ENCODE measurements at places on chromosomes 11 and 22.

GRCh38 chr11:32447252-32447651, 11.9 kb upstream of the WT1 start:
- H3K27me3 ChIP-seq = no peaks in the 10 kb centered on the region
- no peak for DNase-seq
- H3K27ac ChIP-seq = no peak overlapping the region
- H3K4me1 ChIP-seq = no peaks in the 10 kb centered on the region
- H3K36me3 ChIP-seq = no peaks in the 10 kb centered on the region

DNA sequence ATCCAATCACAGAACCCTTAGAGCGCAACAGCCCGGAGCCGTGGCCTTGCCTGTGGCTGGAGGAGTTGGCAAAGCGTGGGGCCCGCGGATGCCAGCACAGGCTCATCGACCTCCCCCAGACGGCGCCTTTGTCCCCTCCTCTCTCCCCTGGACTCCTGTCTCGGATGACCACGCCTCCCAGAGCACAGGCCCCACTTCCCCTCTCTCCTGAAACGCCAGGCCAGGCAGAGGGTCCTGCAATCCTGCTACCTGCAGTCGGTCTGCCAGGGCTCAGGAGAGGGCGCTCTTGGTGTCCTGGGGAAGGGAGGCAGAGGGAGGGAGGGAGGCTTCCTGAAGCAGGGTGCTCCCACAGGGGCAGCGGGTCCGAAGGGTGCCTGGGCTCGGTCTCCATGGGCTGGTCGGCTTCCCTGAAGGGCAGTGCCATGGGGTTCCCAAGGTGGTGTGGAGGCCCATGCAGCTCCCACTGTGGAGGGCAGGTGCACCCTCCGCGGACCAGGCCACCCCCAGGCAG, 16.6 kb upstream of the TTLL12 start:
- H3K4me1 ChIP-seq = no peaks in the 10 kb centered on the region
- no peak overlapping the region for H3K27ac ChIP-seq
- no peaks in the 10 kb centered on the region for H3K36me3 ChIP-seq
- H3K4me3 ChIP-seq = no peak overlapping the region

- DNase-seq = no peak
- no peaks in the 10 kb centered on the region for H3K27me3 ChIP-seq
- no peaks in the 10 kb centered on the region for H3K36me3 ChIP-seq
- H3K4me1 ChIP-seq = no peaks in the 10 kb centered on the region
These were observed 1598.1 kb downstream of the FAM181B start for GRCh38 chr11:81135570-81135969.

GRCh38 chr11:104649002-104649401, 249.3 kb downstream of the CASP12 start:
- H3K27me3 ChIP-seq = no peaks in the 10 kb centered on the region
- H3K36me3 ChIP-seq = no peaks in the 10 kb centered on the region
- H3K27ac ChIP-seq = no peak overlapping the region
- H3K4me1 ChIP-seq = no peaks in the 10 kb centered on the region
- no peak overlapping the region for H3K4me3 ChIP-seq

DNA sequence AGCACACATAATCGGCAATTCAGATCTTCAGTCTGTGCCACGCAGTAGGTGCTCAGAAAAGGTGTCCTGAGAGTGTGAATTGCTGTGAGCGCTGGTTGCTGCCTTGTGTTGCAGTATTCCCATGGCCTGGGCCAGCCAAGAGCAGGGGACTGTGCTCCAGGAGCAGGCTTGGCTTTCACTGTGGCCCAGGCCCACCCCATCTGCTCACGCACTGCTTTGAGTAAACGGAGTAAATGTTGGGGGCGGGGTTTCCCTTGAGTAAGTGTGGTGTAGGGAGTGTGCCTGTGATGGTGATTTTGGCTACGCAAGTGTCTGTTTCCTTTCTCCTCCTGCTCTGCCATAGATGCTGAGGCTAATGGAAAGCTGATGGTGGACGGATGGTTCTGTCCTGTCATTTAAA, 2.3 kb downstream of the CTTN start:
- H3K4me1 ChIP-seq = peaks cover 26% of the 10 kb centered on the region
- H3K27me3 ChIP-seq = no peaks in the 10 kb centered on the region
- H3K27ac ChIP-seq = peak overlapping the region; percentile 88
- H3K4me3 ChIP-seq = no peak overlapping the region
- DNase-seq = no peak

- peaks cover 27% of the 10 kb centered on the region for H3K4me1 ChIP-seq
- no peak overlapping the region for H3K4me3 ChIP-seq
- DNase-seq = no peak
- no peak overlapping the region for H3K27ac ChIP-seq
- no peaks in the 10 kb centered on the region for H3K36me3 ChIP-seq
These were observed 476.3 kb upstream of the CADM1 start for GRCh38 chr11:115980337-115981103.

GRCh38 chr11:77309401-77310085, 8.1 kb upstream of the GDPD4 start:
- no peaks in the 10 kb centered on the region for H3K4me1 ChIP-seq
- no peak overlapping the region for H3K27ac ChIP-seq
- H3K27me3 ChIP-seq = no peaks in the 10 kb centered on the region

DNA sequence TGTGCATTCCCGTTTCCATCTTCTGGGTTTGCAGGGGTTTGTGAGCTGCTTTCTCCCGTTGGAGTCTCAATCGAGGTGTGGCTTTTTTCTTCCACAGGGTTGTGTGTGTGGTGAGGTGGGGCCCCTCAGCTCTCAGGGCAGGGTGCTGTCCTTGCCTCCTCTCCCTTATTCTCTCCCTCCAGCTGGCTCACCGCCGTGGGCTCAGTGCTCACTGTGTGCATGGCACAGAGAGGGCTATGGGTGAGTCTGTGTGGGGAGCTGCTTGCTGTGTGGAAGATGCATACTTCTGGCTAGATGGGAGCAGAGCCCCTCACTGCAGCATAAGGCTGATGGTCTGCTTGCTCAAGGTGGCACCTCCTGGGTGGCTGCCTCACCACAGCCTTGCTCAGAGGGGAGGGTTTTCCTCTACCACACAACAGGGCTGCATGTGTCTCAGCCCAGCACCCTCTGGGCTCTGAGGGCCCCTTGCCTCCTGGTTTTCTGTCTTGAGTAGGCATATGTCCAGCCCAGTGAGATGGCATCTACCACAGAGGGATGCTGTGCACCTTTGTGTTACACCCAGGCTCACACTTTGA, 203.1 kb upstream of the B3GAT1 start:
- no peak for DNase-seq
- H3K27me3 ChIP-seq = no peaks in the 10 kb centered on the region
- H3K4me1 ChIP-seq = no peaks in the 10 kb centered on the region
- no peak overlapping the region for H3K27ac ChIP-seq
- H3K4me3 ChIP-seq = no peak overlapping the region
- no peaks in the 10 kb centered on the region for H3K36me3 ChIP-seq

DNA sequence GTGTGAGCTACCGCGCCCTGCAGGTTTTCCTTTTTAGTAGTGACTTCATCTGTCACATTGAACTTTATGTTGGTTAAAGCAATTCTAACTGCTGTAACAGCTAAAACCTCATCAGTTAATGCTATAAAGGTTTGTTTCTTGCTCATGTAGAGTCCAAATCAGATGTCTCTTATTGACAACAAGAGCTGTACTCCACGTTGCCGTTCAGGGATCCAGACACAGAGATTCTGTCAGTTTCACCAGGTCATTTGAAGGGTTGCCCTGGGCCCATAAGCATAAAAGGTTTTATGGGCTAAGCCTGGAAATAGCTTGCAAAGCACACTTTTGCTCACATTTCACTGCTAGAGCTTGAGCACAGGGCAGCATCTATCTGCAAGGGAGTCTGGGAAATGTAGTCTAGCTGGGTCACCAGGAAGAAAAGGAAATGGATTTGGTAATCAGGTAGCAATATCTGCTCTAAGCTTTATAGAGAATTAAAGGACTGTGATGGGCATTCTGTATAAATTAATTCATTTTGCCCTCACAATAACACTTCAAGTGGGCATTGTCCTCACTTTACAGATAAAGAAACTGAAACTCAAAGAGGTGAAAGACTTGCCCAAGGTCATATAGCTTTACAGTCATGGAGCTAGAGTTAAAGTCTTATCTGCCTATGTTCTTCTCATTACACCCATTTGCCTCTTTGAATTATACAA, 25.2 kb upstream of the PTPRJ start:
- H3K4me3 ChIP-seq = no peak overlapping the region
- no peaks in the 10 kb centered on the region for H3K36me3 ChIP-seq
- no peaks in the 10 kb centered on the region for H3K4me1 ChIP-seq
- H3K27me3 ChIP-seq = no peaks in the 10 kb centered on the region

- peaks cover 15% of the 10 kb centered on the region for H3K36me3 ChIP-seq
- peaks cover 72% of the 10 kb centered on the region for H3K4me1 ChIP-seq
- peak overlapping the region; percentile 12 for H3K4me3 ChIP-seq
- H3K27ac ChIP-seq = peak overlapping the region; percentile 80
These were observed 40.5 kb downstream of the DUSP8 start for GRCh38 chr11:1531449-1532013.

- H3K36me3 ChIP-seq = peaks cover 57% of the 10 kb centered on the region
These were observed 69.3 kb downstream of the CEP164 start for GRCh38 chr11:117396970-117397369.

- peaks cover 4% of the 10 kb centered on the region for H3K27me3 ChIP-seq
- no peaks in the 10 kb centered on the region for H3K36me3 ChIP-seq
- no peak for DNase-seq
- H3K4me3 ChIP-seq = no peak overlapping the region
These were observed 39.0 kb downstream of the SLC22A12 start for GRCh38 chr11:64629796-64630562.

DNA sequence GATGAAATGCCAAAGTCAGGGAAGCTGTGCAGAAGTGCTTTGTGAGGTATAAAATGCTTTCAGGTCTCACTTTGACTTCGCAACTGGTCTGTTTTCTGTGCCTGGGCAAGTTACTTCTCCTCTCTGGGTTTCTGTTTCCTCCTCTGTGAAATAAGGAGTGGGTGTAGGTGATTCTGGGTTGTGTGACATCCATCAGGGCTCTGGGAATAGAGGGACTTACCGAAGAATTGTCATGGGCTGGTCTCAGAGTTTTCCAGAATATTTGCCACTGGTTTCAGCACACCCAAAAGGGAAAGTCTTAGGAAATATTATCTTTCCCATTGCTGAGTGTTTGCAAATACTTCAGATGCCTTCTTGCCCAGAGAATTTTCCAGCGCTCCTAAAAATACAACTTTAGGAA, 118.4 kb downstream of the KIAA1671 start:
- H3K27me3 ChIP-seq = no peaks in the 10 kb centered on the region
- no peaks in the 10 kb centered on the region for H3K36me3 ChIP-seq
- no peaks in the 10 kb centered on the region for H3K4me1 ChIP-seq
- no peak overlapping the region for H3K27ac ChIP-seq
- no peak for DNase-seq

GRCh38 chr22:48018346-48018745, 1255.9 kb downstream of the TBC1D22A start:
- no peaks in the 10 kb centered on the region for H3K4me1 ChIP-seq
- no peaks in the 10 kb centered on the region for H3K27me3 ChIP-seq
- H3K27ac ChIP-seq = no peak overlapping the region
- H3K36me3 ChIP-seq = no peaks in the 10 kb centered on the region
- DNase-seq = no peak

- peaks cover 20% of the 10 kb centered on the region for H3K36me3 ChIP-seq
- H3K27me3 ChIP-seq = no peaks in the 10 kb centered on the region
- no peak overlapping the region for H3K27ac ChIP-seq
- H3K4me1 ChIP-seq = peaks cover 3% of the 10 kb centered on the region
These were observed 38.8 kb downstream of the CLDN25 start for GRCh38 chr11:113818426-113818825.

GRCh38 chr22:35622191-35622913, 5.2 kb upstream of the MB start:
- H3K4me1 ChIP-seq = peaks cover 8% of the 10 kb centered on the region
- no peaks in the 10 kb centered on the region for H3K36me3 ChIP-seq
- H3K27ac ChIP-seq = peak overlapping the region; percentile 85
- DNase-seq = peak; percentile 80
- no peaks in the 10 kb centered on the region for H3K27me3 ChIP-seq

DNA sequence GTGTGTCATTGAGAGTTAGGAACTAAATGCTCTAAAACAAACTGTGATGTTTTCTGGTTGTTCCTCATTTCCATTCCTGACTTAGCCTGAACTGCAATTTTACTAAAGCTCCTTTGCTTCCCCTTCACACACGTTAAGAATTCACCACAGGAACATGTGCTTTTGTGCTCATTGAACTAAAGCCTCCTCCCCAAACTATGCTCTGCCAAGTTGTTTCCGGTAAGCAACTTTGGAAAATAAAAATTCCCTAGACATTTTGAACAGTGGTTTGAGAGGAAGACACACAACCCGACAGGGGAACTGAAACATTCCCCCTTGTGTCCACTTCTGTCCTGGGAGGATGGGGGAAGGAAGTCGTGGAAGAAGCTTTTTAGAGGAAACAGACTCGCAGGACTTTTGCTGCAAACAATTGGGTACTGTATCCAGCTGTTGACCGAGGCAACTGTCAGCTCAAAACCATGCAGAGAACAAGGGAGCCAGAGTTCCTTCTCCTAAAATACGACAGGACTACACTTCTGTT, 66.9 kb downstream of the GAB2 start:
- DNase-seq = peak; percentile 52
- peaks cover 79% of the 10 kb centered on the region for H3K4me1 ChIP-seq
- H3K4me3 ChIP-seq = peak overlapping the region; percentile 29
- no peaks in the 10 kb centered on the region for H3K27me3 ChIP-seq
- H3K27ac ChIP-seq = peak overlapping the region; percentile 83
- H3K36me3 ChIP-seq = no peaks in the 10 kb centered on the region

- no peak for DNase-seq
- H3K4me1 ChIP-seq = no peaks in the 10 kb centered on the region
- H3K27ac ChIP-seq = no peak overlapping the region
- no peak overlapping the region for H3K4me3 ChIP-seq
These were observed 148.3 kb upstream of the POU2AF2 start for GRCh38 chr11:111097191-111097590.

- peaks cover 13% of the 10 kb centered on the region for H3K27me3 ChIP-seq
- H3K27ac ChIP-seq = no peak overlapping the region
- H3K4me1 ChIP-seq = no peaks in the 10 kb centered on the region
- DNase-seq = no peak
These were observed 15.6 kb downstream of the OVCH2 start for GRCh38 chr11:7690648-7691047.

DNA sequence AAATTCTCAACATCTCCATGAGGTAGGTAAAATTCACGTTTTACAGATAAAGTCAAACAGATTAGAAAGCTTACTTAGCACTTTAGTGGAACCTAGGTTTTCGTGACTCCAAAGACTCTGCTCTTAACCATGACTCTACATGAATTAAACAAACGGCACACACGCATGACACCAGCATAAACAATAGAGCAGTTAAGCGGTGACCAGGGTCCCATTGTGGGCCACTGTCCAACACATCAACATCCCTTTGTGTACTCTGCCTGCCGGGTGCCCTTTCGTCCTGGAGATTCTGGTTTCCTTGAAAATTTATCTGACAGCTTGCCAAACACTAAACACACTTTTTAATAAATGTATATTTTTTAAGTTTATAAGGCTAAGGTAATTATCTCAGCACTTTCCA, 941.7 kb downstream of the OPCML start:
- no peak overlapping the region for H3K27ac ChIP-seq
- no peaks in the 10 kb centered on the region for H3K4me1 ChIP-seq
- no peaks in the 10 kb centered on the region for H3K36me3 ChIP-seq
- H3K4me3 ChIP-seq = no peak overlapping the region
- DNase-seq = no peak

- H3K4me3 ChIP-seq = no peak overlapping the region
- no peaks in the 10 kb centered on the region for H3K36me3 ChIP-seq
- H3K4me1 ChIP-seq = no peaks in the 10 kb centered on the region
- no peaks in the 10 kb centered on the region for H3K27me3 ChIP-seq
These were observed 52.8 kb downstream of the KCNJ4 start for GRCh38 chr22:38402204-38402603.

GRCh38 chr11:12001186-12001585, 7.2 kb downstream of the DKK3 start:
- H3K4me3 ChIP-seq = no peak overlapping the region
- peaks cover 26% of the 10 kb centered on the region for H3K4me1 ChIP-seq
- peaks cover 53% of the 10 kb centered on the region for H3K36me3 ChIP-seq
- no peaks in the 10 kb centered on the region for H3K27me3 ChIP-seq
- H3K27ac ChIP-seq = no peak overlapping the region

- H3K36me3 ChIP-seq = no peaks in the 10 kb centered on the region
- H3K4me3 ChIP-seq = no peak overlapping the region
- DNase-seq = no peak
- no peaks in the 10 kb centered on the region for H3K4me1 ChIP-seq
- H3K27ac ChIP-seq = no peak overlapping the region
These were observed 281.6 kb downstream of the TBC1D22A start for GRCh38 chr22:47043835-47044721.

All from heart left ventricle (tissue), 16 donors.